Fibroblast of lung (primary cell): ENCODE measurements at places on chromosomes 5 and 9. TPM values are rescaled to one million over a fixed set of nuclear protein-coding genes. Genes with fewer than 3 reads are reported as not detected.

Gene DIAPH1
- total RNA-seq = 17.2 and 21.1 TPM in 2 replicates

Gene NIM1K
- 7.7 and 14.7 TPM in 2 replicates for total RNA-seq

Gene PCDHAC2
- total RNA-seq = 1.7 and 2.6 TPM in 2 replicates

Gene CTNND2
- not detected in 2 replicates for total RNA-seq

Gene RELL2
- total RNA-seq = 2.6 and 3.0 TPM in 2 replicates

Gene PCDHB16
- total RNA-seq = 0.51 and 1.5 TPM in 2 replicates
